Psoas muscle (tissue), 8 donors: ENCODE measurements at places on chromosomes 2 and 18. TPM values are rescaled to one million over a fixed set of nuclear protein-coding genes. Genes with fewer than 3 reads are reported as not detected.

Gene LCT
- polyA plus RNA-seq, result not detected

Gene AFF3
- polyA plus RNA-seq, result 0.08 TPM

Gene OBSL1
- polyA plus RNA-seq, result 10.3 TPM

DNA sequence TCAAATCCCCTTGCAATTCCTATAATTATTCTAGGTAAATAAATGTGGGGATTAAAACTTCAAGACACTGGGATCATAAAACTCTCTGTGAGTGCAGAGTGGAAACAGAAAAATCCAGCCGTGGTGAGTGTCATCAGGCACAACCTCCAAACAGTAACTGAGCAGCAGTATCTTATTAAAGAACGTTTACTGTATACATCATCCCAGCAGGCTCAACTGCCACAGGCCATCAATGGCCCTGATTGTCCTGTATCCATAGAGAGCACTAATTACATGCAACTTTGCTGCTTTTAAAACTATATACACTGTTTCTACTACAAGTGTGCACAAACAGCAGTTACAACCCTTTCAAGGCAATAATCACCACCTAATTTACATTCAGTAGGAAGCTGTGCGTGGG, 23.9 kb downstream of the GAREM1 start:
- DNase-seq, result no peak

- no peak for DNase-seq
These were observed 36.5 kb downstream of the ZNF385B start for GRCh38 chr2:179824961-179825360.

- DNase-seq, result no peak
These were observed 46.0 kb downstream of the NPAS2 start for GRCh38 chr2:100865816-100866460.

DNA sequence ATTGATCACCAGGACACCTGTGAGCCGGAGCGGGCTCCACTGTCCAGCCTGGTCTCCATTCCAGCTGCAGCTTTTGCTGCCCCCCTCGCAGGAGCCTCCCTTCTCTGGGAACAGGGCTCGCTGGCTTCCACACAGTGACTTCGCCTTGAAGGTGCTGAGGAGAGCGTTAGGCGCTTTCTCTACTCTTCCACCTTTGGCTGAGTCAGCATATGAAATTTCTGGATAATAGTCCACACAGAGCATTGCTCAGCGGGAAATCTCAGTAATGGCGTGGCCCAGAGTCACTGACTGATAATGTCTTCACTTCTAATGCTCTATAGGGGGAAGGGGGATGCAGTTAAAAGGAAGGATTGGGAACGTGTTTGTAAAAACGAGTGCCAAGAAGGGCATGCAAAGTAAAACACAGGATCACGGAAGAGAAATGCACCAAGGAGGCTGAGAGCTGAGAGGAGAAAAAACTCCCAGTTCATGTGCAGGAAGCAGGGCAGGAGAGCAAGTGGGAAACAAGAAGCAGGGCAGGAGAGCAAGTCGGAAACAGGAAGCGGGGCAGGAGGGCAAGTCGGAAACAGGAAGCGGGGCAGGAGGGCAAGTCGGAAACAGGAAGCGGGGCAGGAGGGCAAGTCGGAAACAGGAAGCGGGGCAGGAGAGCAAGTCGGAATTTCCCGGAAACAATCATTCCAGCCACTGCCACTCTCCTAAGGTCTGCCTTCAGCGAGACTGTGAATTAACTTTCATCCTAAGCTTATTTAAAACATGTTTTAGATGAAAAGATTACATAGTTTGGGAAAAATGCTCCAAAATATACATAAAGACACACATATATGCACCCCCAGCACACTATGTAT, 77.7 kb downstream of the MYT1L start:
- no peak for DNase-seq

DNA sequence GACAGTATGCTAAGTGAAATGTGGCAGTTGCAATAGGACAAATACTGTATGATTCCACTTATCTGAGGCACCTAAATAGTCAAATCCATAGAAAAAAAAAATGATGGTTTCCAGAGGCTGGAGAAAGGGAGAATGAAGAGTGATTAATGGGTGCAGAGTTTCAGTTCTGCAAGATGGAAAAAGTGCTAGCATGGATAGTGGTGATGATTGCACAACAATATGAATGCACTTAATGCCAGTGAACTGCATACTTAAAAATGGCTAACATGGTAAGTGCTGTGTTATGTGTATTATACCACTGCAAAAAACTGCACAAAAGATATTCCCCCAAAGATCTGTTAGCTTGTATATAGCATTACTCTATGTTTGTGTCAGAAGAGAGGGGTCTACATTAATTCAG, 185.4 kb downstream of the INHBB start:
- no peak for DNase-seq

- no peak for DNase-seq
These were observed 357.0 kb upstream of the ID2 start for GRCh38 chr2:8324901-8325300.

DNA sequence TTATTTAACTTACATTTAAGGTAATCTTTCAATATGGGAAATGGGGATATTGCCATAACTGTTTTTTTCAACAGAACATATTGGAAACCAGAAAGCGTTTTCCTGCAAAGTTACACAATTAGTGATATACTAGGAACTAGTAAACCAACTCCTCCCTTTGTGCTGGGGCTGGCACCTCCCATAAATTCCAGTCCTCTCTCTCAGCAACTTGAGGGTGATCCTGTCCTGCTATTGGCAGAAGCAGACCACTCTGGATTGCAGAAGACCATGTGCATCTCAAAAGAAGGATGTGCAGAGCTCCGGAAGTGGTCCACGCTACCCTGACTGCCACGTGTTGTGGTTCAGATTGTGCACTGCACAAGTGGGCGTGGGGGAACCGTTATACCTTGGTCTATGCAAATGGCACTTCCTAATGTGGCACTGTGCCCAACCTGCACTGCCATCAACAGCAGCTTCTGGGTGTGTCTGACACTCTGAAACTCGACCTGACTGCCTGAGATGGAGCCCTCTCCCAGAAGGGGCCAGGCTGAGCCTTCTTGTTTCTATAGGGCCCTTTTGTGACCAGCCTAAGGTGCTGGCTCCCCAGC, 219.2 kb downstream of the ZNF516 start:
- no peak for DNase-seq

DNA sequence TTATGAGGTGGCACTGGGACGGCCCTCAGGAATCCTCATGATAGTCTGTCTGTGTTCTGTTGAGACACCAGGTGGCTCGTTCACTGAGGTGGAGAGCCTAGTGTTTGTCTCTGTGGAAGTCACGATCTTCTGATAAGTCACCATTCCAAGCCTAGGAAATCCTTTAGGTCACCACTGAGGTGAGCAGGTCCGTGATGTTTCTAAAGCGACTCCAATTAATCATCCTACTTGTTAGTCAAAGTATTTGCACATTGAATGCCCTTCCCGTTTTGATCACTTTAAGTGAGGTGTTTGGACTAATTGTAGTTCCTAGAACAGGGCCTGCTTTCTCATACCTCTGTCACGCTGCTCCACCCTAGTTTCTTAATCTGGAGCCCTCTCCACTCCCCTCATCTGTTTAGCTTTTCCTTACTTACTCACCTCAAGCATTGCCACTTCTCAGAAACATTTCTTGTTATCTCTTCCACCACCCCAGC, 28.0 kb upstream of the DSG3 start:
- no peak for DNase-seq

DNA sequence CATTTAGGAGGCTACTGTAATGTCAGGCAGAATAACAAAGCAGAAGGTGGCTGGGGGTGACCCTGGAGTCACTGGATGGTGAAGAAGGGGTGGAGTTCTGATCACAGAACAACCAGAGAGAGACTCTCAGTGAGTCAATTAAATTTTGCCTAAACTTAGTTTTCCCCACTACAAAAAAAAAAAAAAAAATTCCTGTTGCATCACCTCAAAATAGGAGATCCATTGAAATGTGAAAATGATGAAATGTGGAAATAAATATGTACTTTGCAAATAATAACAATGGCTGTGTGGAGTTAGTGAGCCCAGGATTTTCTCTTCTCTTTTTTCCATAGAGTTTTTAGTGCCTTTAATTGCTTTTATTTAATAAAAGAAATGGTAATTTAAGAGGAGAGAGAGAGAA, 165.5 kb downstream of the GFPT1 start:
- DNase-seq, result no peak

GRCh38 chr2:184367211-184367610, 231.1 kb upstream of the ZNF804A start:
- no peak for DNase-seq

DNA sequence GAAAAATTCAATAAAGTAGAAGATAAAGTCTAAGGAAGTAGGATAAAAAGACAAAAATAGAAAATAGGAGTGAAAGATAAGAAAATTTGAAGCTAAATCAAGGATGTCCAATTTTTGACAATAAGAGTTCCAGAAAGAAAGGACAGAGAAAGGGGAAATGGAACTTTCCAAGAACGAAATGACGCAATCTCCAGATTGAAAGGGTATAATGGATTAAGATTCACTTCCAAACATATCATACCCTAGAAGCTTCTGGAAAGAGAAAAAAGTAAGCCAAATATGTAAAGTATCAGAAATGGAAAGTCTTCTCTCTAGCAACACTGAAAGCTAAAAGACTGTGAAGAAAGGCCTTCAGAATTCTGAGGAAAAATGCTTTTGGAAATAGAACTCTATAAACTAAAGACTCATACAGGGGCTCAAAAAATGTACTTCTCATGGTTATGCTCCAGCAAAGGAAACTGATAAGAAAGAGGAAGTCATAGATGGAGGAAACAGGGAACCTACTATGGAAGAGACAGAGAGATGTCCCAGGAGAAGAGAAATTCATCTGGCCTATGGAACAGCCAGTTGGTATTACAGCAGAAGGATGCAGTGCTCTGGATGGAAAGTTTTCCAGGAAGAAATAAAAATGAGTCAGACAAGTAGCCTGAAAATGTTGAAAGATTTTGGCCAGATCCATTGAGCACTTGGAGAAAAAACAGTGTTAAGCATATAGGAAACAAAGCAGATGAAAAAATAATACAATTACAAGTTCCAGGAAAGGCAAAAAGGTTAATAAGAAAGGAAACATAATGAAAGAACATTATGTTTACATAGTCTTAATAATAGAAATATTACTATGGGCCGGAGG, 20.1 kb downstream of the CASP8 start:
- no peak for DNase-seq

DNA sequence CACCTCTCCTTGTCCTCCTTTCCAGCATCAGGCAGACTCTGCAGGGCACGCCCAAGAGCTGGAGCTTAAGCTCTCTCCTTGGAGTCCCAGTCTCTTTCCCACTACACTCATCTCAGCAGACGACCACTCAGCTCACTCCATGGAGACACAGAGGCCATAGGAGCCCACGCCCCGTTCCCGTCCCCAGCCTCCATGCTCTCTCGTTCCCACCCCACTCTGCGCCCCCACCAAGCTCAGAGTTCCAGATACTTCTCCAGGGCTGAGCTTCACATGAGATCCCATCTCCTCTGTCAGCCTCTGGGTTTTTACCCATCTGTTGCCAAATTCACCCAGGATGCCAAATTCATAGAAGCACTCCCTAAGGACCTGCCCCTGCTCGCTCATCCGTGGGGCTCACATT, 87.3 kb downstream of the MALT1 start:
- DNase-seq, result no peak
